ENCODE measurements at places on chromosomes 1 and 21. TPM values are rescaled to one million over a fixed set of nuclear protein-coding genes. Genes with fewer than 3 reads are reported as not detected.

DNA sequence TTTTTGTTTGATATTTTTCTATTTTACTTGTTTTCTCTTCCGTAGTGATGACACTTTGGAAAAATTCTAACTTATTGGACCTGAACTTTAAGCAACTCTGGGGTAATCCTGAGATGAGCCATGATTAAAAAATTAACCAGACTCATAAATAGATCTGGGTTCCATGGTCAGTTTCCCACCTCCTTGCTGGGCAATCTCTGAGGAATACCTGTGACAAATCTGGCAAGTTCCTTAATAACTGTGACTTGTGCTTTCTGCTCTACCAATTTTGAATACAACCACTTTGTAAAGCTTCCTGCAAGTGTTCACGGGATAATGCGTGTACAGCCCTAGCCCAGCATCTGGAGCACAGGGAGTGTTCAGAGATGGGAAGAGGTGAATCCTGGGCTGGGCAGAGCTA lies 3.3 kb downstream of the OVGP1 start:
- DNase-seq = no peak
- no peak overlapping the region for H3K4me3 ChIP-seq
- H3K27me3 ChIP-seq = no peaks in the 10 kb centered on the region
- H3K4me1 ChIP-seq = no peaks in the 10 kb centered on the region
- H3K36me3 ChIP-seq = no peaks in the 10 kb centered on the region

DNA sequence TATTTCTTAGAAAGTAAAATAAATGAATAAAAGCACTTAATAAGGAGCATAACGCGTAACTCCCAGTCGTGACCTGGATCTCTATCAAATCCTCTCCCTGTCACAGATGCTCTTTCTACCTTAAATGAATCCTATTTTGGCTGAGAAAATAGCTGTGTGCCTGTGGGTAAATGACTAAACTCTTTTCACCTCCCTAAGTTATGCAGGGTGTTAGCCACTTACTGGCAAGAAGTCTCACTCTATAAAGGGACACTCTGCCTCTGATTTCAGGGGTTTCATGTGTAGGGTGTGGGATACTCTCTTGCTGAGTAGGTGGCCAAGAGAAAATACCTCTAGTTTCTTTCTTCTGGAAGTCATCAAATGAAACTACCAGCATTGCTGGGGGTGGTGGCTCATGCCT lies 24.3 kb upstream of the PPP1R15B start:
- H3K27ac ChIP-seq = no peak overlapping the region
- DNase-seq = no peak
- no peak overlapping the region for H3K4me3 ChIP-seq
- H3K4me1 ChIP-seq = peaks cover 26% of the 10 kb centered on the region
- no peaks in the 10 kb centered on the region for H3K27me3 ChIP-seq
- peaks cover 65% of the 10 kb centered on the region for H3K36me3 ChIP-seq

Gene HIVEP3
- total RNA-seq = 9.8 TPM

Gene SLC35F3
- 0.58 TPM for total RNA-seq

- no peaks in the 10 kb centered on the region for H3K27me3 ChIP-seq
- no peaks in the 10 kb centered on the region for H3K4me1 ChIP-seq
- no peak overlapping the region for H3K4me3 ChIP-seq
- H3K27ac ChIP-seq = no peak overlapping the region
- peaks cover 7% of the 10 kb centered on the region for H3K36me3 ChIP-seq
Observed at GRCh38 chr1:220221670-220222069, 50.6 kb downstream of the RAB3GAP2 start.

GRCh38 chr1:5949761-5950100 lies 42.5 kb downstream of the NPHP4 start:
- H3K27ac ChIP-seq = no peak overlapping the region
- H3K4me3 ChIP-seq = no peak overlapping the region
- no peaks in the 10 kb centered on the region for H3K27me3 ChIP-seq
- peak; percentile 7 for DNase-seq

Gene RGS7
- total RNA-seq = not detected

Gene TRIM17
- total RNA-seq = 2.9 TPM

DNA sequence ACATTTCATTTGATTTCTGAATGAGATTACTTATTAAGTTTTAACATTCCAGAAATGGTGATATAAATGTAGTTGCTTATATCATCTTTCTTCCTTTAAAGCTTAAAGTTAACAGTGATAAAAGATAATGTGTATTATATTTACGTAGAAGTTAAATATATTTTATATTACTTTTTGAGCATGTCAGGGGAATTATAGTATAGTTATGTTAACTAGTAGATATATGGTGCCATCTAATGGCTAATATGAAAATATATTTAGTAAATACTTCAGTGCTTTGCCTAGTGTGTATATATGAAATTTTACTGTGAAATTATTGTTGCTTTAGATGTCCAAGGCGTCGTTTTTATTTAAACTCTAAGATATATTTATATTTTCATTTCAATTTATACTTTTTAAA lies 51.5 kb downstream of the SYT14 start:
- H3K27me3 ChIP-seq = no peaks in the 10 kb centered on the region
- H3K4me1 ChIP-seq = no peaks in the 10 kb centered on the region
- no peaks in the 10 kb centered on the region for H3K36me3 ChIP-seq
- no peak overlapping the region for H3K4me3 ChIP-seq

Gene ARV1
- total RNA-seq = 16.9 TPM

Gene IRF6
- total RNA-seq = 26.5 TPM

Gene PRELP
- total RNA-seq = 19.3 TPM

DNA sequence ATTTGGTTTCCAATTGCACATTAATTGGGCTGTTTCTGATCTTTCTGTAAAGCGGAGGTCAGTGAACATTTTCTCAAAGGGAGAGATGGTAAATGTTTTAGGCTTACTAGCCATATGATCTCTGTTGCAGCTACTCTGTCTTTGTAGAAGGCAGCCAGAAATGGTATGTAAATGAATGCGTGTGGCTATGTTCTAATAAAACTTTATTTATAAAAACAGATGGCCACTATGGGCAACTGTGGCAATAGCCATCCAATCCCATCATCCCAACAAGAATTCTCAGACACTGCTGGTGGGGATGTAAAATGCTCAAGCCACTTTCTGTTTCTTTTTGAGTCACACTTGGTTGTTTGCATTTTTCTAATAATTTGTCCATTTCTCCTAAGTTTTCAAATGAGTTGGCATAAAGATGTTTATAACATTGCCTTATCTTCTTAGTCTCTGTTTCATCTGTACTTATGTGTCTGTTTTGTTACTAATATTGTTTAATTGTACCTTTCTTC lies 448.8 kb upstream of the VAMP3 start:
- H3K27ac ChIP-seq = no peak overlapping the region
- no peaks in the 10 kb centered on the region for H3K27me3 ChIP-seq
- H3K36me3 ChIP-seq = no peaks in the 10 kb centered on the region
- H3K4me3 ChIP-seq = no peak overlapping the region
- DNase-seq = no peak

- peaks cover 36% of the 10 kb centered on the region for H3K4me1 ChIP-seq
- no peak overlapping the region for H3K27ac ChIP-seq
- no peak for DNase-seq
- H3K36me3 ChIP-seq = no peaks in the 10 kb centered on the region
- no peak overlapping the region for H3K4me3 ChIP-seq
Observed at GRCh38 chr1:225470211-225471108, 42.6 kb upstream of the LBR start.

Gene LYPLA2
- 65.8 TPM for total RNA-seq

Gene TNFRSF14
- total RNA-seq = 90.8 TPM

DNA sequence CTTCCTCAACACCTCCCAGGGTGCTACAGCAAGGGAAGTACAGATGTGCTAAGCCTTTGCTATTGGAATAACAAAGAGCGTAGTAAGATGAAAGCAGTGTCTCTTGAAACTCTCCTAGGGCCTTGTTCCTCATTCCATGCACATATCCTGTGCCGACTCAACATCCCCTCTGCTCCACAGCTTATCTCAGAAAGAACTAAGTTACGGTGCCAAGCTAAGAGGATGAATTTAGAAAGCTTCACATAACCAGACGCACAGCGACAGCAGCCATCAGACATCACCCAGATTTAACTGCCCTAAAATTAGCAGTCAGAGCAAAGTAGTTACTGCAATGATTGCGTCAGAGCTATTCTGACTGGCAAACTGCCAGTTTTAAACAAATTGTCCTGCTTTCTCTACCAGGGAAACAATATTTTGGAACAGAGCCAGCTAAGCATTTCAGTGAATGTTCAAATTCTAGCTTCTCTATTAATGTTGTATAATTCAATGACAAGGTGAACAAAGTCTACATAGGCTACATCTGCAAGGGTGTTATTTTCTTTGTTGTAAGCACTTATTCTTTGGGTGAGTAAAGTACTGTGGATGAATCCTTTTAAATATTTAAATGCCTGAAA lies 9.5 kb downstream of the SIPA1L2 start:
- H3K27me3 ChIP-seq = no peaks in the 10 kb centered on the region
- peak; percentile 91 for DNase-seq
- peaks cover 25% of the 10 kb centered on the region for H3K4me1 ChIP-seq
- peak overlapping the region; percentile 89 for H3K27ac ChIP-seq

DNA sequence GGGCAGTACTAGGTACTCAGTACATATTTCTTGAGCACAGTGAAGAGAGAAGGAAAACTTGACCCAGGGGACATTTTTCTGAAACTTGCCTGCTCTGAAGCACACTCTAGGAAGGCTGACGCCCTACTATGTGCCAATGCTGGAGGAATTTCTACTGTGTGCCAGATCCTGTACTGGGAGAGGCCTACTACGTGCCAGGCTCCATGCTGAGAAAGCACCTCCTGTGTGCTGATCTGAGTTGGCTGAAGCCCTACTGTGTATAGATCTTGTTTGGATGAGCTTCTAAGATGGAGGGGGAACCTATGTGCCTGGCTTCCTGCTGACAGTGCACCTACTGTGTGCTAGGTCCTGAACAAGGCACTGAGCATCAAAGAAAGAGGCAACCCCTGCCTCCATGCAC lies 86.2 kb downstream of the GRIK3 start:
- no peaks in the 10 kb centered on the region for H3K27me3 ChIP-seq
- no peaks in the 10 kb centered on the region for H3K4me1 ChIP-seq
- H3K27ac ChIP-seq = no peak overlapping the region

- no peaks in the 10 kb centered on the region for H3K27me3 ChIP-seq
- no peak overlapping the region for H3K27ac ChIP-seq
- no peak for DNase-seq
Observed at GRCh38 chr1:39872698-39873097, 10.6 kb downstream of the TRIT1 start.

DNA sequence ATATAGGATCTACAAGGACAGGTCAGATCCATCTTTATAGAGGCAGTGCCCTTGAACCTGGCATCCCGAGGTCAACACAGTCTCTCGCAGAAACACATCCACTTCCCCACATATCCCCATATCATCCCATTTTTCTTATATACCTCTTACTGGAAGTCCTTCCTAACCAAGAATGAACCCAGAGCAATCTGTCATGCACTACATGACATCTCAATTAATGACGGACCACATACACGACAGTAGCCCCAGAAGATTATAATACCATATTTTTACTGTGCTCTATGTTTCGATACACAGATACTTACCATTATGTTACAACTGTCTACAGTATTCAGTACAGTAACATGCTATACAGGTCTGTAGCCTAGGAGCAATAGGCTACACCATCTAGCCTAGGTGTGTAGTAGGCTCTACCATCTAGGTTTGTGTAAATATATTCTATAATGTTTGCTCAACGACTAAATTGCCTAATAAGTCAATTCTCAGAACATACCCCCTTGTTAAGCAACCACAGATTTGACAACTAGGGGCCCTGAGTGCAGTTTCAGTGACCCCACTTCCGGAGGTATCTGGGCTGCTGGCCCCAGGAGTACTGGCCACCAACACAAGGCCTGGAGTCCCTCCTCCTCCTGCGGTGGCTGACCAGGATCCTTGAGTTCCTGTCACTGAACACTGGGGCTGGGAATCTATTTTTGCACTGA lies 28.1 kb downstream of the PTPN14 start:
- no peak overlapping the region for H3K4me3 ChIP-seq
- H3K4me1 ChIP-seq = no peaks in the 10 kb centered on the region
- no peaks in the 10 kb centered on the region for H3K27me3 ChIP-seq
- no peak for DNase-seq
- H3K36me3 ChIP-seq = no peaks in the 10 kb centered on the region

Measured in left lung (tissue), 14 donors.